ENCODE measurements at places on chromosomes 12 and 14.

DNA sequence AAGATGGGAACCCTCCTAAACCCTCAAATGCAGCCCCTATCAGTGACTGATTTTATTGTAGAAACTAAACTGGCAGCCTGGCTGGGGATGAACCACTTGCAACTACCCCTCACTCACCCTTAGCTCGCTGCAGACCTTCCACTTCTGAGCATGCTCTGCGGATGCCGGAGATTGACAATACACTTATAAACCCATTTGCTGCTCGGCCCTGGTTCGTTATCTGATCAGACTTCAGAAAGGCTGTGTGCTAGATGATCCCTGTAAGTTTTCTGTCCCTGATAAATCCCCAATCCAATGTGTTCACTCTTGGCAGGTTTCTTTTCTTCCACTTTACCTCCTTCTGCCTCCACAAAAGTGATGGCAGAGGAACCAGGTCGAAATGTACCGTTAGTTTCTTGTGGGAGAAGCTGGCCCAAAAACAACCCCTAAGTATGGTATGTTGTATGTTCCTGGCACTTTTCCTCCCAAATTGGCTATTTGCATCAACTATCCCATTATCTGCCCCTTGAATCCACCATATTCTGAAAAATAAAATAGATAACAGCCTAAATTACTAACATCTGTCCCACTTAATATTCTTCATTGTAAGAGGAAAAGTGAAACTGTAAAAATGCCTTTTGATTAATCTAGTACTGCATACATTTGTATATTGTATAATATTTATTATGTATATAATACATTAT lies 18.8 kb downstream of the RPH3A start:
- DNase-seq, result no peak

DNA sequence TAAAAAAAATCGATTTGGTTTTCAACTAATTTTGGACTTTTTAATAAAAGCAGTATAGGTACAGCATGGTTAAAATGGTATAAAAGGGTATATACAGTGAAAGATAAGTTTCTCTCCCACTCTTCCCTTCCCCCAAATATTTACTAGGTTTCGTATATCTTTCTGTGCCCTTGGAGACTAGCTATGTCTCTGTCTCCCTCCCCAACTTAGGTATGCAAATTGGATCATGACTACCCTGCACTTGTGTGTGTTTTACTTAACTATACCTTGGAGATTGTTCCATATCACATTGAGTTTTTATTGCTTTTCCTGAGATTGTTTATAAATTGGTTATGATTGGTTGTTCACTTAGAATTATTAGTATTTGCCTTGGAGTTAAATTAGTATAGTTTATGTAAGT lies 19.4 kb downstream of the AEBP2 start:
- no peak for DNase-seq

DNA sequence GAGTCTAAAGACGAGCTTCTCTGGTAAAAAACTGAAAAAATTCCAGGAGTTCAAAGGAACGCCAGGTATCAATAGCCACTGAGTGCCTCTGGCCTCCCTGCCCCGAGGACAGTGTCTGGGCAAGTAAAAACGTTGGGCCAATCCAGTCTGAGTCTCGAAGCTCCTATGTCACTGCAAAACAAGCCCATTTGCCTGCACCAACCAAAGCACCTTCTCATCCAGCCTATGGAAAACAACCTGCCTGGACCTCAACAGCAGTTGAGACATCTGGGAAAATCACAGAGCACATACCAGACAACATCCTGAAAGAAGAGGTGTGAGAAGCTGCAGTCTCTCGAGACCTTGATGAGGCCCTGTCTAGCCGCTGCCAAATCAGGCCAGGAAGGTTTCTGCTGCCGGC lies 56.6 kb downstream of the RNF34 start:
- no peak for DNase-seq

DNA sequence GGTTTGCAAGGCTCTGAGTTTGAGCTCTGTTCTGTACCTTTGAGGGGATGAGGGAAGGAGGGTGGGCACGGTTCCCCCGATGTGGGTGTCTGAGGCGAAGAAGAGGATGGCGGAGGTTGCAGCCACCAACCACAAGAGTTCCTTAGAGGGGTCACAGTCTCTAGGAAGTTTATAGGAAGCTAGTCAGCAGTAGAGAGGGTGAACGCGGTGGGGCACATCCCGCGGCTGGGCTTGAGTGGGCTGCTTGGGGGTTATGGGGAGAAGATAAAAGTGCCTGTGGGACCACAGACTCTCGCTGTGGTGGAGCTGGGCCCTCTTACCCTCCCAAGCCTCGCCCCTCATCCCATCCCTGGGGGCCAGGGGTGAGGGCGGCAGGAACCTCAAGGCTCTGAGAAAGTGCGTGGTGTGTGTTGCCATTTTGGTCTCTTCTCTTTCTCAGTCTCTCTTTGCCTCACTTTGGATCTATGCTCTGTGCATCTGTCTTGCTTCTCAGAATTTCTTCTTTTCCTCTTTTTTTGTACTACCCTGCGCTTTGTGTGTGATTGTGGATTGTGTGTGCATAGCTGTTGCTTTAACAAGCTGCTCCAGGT lies 2.7 kb downstream of the CD4 start:
- DNase-seq, result no peak

GRCh38 chr12:1680804-1681492 lies 9.9 kb upstream of the ADIPOR2 start:
- DNase-seq, result no peak

DNA sequence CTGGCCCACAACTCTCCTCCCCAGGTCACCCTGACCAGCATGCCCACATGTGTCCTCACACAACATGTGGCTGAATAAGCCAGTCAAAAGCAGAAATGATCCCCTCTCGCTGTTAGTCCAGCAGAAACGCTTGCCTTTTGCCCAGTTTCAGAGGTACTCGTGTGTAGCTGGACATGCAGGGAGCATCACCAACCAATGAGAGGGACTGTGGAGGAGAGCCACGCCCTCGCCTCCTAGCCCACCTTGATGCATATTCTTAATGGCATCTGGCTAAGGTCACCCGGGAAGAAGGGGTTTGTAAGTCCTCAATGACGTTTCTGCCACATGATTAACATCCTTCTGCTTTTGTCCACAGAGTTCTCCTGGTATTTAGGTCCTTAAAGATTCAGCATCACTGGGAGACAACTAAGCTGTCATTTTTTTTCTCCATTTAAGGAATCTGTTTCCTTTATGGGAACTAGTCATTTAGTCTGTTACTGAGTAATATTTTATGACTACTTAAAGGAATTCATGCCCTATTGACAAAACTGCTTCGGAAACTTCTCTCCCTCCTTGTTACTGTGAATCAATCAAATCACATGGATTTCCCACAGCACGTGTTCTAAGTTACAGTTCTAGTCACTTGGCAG lies 134.0 kb downstream of the GCH1 start:
- DNase-seq, result no peak

Data from CD4-positive, alpha-beta T cell treated with Interleukin-10 for 1 hour (primary cell).